ENCODE measurements at places on chromosomes 1 and 21. TPM values are rescaled to one million over a fixed set of nuclear protein-coding genes. Genes with fewer than 3 reads are reported as not detected.

- no peaks in the 10 kb centered on the region for H3K4me1 ChIP-seq
- no peak overlapping the region for H3K4me3 ChIP-seq
- H3K36me3 ChIP-seq: peaks cover 10% of the 10 kb centered on the region
- no peak for DNase-seq
- H3K27ac ChIP-seq: no peak overlapping the region
- no peaks in the 10 kb centered on the region for H3K27me3 ChIP-seq
These were observed 48.7 kb downstream of the NPHP4 start for GRCh38 chr1:5943343-5944124.

VTCN1 gene
- not detected for total RNA-seq

- no peak overlapping the region for H3K4me3 ChIP-seq
- DNase-seq: no peak
These were observed 19.2 kb downstream of the TRPM2 start for GRCh38 chr21:44372616-44373015.

RNF19B gene
- total RNA-seq: 14.5 TPM

GRCh38 chr1:244778344-244778743, 57.1 kb upstream of the COX20 start:
- H3K4me3 ChIP-seq: no peak overlapping the region
- no peaks in the 10 kb centered on the region for H3K36me3 ChIP-seq
- H3K27me3 ChIP-seq: no peaks in the 10 kb centered on the region

DNA sequence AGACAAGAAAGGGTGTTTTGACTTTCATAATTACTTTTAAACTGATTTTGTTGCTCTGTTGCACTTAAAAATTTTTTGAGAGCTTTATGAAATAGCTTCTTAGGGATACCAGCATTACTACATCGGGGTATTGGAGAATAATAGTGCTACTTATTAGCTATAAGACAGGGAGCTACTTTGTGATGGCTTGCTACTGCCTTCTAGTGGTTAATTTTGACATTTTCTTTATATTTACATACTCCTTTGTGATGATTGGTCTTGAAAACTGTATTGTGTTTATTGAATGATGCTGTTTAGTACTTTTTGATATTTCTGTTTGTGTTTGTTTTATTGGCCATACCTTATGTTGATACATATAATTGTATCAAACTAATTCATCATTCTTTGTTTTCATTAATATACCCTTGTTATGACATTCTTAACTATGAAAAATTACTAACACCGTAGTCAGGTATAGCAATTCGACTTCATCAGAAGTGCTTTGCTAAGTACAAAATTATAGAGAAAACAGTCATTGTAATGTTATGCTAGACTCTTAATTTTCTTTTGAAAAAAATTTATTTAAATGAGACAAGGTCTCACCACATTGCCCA, 85.5 kb downstream of the CLIC4 start:
- no peak overlapping the region for H3K27ac ChIP-seq
- H3K4me1 ChIP-seq: peaks cover 47% of the 10 kb centered on the region
- DNase-seq: peak; percentile 82
- no peaks in the 10 kb centered on the region for H3K27me3 ChIP-seq
- H3K36me3 ChIP-seq: peaks cover 5% of the 10 kb centered on the region
- no peak overlapping the region for H3K4me3 ChIP-seq
